ENCODE measurements at places on chromosomes 11 and 22. TPM values are rescaled to one million over a fixed set of nuclear protein-coding genes. Genes with fewer than 3 reads are reported as not detected.

Gene MAPK8IP2
- 0.28 TPM for total RNA-seq

Gene BDNF
- not detected for total RNA-seq

Gene CCDC15
- total RNA-seq = 7.9 TPM

Gene RIC3
- total RNA-seq = 8.2 TPM

Gene OOSP1
- not detected for total RNA-seq

Gene OR2D2
- total RNA-seq = not detected

Gene POTEH
- total RNA-seq = not detected

Gene SERPIND1
- total RNA-seq = not detected

Gene NELL1
- not detected for total RNA-seq

Gene SPINDOC
- 31.4 TPM for total RNA-seq

Gene OR4A16
- total RNA-seq = not detected

Gene OR2AT4
- not detected for total RNA-seq

Gene TYR
- not detected for total RNA-seq

Gene CDHR5
- total RNA-seq = not detected

Data from activated naive CD4-positive, alpha-beta T cell treated with anti-CD3 and anti-CD28 coated beads, Interleukin-2, amount 10 ng/mL, durations not matched to agents 5 hours and 36 hours (primary cell).